ENCODE measurements at places on chromosomes 7 and 10.
A peak's percentile ranks its signal among the peaks of the same experiment; 100 is the strongest.

DNA sequence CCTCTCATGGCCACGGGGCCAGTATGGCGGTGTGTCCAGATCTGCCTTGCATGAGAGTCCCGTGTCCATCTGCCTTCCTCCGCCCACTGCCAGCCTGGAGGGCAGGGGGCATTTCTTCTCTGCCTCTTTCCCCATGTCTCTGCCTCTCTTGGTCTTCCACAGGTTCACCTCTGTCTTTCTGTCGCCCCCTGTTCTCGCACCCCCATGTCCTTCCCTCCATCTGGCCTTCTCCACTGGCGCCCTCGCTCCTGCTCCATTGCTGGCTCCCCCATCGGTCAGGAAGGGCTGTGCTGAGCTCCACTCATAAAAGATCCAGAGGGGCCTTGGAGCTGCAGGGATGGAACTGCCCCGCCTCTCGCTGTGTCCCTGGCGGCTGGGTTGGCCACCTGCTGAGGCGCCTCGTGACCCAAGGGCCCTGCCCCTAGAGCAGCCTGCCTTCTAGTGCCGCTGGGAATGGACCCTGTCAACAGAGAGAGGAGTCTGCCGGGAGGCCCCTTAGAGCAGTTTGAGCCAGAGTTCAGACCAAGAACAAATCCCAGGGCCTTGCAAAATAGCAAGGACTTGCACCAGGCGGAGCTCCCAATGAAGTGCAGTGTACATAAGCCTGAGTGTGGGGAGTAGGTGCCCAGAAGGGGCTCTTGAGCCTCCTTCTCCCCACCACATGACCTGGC, 42.0 kb downstream of the GOLGA7B start:
- DNase-seq, result no peak

DNA sequence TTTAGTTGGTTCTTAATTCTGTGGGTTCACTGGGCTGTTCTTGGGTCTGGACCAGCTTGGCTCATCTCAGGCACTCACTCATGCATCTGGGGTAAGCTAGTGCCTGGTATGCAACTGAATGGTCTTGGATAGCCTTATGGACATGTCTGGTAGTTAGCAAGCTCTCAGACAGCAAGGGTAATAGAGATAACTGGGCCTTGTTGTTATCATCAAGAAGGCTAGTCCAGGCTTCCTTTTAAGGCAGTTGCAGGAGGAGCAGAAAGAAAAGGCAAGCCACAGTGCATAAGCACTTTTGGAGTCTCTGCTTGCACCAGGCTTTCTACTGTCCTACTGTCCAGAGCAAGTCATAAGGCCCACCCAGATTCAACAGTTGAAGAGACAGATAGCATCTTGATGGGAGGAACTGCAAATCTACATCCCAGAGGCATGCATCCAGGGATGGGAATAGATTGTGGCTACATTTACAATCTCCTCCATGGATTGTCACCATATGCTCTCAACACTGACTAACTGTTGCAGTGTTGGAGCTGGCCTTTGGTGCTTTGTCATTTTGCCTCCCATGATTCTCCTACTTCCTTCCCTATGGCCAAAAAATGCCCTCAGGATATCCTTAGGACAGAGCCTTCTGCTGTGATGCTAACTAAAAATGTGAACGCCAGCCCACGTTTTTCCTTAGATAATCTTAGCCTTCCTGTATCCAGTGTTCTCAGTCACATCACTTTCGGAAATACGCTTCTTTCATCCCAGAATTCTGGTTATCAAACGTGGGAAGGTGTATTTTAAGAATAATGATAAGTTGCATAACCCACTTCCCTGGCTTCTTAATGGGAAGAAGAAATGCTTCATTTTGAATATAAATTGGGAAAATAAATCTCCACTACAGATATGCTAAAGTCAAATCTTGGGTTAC, 3.6 kb downstream of the GIMAP4 start:
- DNase-seq, result no peak

DNA sequence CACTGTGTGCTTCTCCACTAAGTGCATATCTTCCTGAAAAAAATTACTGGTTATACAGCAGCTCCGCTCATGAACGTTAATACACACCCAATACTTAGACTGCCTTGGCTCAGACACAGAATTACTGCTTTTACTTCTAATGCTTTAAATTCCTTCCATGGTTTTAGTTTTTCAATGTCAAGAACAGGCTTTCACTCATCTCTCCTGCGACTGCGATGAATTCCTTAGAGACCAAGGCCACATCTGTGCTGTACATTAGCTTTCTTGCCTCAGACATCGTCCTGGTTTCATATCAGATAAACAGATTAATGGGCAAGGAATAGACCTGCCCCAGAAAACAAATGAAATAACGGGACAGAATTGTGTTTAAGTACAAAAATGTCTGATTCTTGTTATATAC, 120.2 kb downstream of the CYP26A1 start:
- DNase-seq, result no peak

DNA sequence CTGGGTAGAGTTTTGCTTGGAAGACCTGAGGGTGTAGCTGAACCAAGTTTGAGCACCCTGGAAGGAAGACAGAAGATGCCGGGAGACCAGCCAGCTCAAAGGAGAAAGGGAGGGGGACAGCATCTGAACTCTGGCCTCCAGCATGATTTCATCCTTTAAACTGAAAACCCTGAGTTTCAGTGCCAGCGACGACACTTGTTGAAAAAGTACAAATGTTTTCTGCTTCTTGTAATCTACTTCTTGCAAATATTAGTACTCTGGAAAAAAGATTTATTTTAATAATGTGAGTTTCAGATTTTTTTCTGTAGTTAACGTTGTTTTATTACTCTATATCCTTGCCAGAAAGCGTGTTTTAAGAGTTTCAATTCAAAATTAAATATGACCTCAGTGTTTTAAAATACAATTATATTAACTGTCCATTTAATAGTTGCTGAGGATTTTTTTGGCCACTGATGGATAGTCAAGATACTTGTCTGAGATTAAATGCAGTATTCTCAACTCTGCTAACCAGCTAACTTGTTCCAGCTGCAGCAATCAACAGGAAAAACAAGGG, 227.7 kb downstream of the MGMT start:
- DNase-seq, result no peak

DNA sequence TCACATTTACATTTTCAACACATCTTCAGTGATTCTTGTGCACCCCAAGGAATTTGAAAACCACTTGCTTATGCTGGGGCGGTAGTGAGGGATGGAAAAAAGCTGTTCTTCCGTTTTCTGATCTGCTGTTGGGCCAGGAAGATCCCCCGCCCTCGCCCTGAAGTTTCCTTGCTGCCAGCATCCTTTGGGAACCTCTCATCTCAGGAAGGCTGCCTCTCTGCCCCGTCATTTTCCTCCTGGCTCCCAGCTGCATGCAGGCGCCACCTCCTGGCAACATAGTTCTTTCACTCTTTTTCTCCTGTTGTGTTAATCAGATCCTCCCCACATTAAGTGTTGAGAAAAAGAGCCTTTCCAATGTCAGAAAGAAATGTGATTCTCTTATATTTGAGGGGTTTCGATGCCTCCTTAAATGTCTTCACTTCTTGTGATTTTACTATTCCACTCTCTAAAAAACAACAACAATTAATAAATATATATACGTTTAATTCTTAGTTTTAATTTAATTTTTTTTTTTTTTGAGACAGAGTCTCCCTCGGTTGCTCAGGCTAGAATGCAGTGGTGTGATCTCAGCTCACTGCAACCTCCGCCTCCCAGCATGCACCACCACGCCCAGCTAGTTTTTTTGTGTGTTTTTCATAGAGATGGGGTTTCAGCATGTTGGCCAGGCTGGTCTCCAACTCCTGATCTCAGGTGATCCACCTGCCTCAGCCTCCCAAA, 122.9 kb downstream of the RALA start:
- DNase-seq, result peak; percentile 77

- DNase-seq, result no peak
Measured at GRCh38 chr7:37265006-37265405, 183.7 kb downstream of the ELMO1 start.

DNA sequence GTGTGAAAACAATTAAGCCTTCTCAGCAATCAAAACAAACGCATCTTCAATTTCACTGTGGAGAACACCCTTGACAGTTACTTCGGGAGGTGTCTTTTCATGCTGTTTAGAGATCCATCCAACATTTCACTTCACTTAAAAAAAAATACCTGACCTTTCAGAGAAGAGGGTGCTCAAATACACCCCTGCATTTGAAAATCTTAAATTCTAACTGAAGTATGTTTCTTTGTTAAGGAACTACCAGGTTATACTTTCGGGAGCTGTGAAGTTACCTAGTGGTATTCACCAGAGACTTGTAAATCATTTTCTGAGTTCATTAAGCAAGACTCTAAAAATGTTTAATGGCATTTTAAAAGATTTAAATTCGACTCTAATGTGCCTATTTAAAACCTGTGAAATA, 38.8 kb downstream of the CNPY1 start:
- no peak for DNase-seq

GRCh38 chr10:14543904-14544210, 213.1 kb upstream of the FRMD4A start:
- DNase-seq, result no peak

DNA sequence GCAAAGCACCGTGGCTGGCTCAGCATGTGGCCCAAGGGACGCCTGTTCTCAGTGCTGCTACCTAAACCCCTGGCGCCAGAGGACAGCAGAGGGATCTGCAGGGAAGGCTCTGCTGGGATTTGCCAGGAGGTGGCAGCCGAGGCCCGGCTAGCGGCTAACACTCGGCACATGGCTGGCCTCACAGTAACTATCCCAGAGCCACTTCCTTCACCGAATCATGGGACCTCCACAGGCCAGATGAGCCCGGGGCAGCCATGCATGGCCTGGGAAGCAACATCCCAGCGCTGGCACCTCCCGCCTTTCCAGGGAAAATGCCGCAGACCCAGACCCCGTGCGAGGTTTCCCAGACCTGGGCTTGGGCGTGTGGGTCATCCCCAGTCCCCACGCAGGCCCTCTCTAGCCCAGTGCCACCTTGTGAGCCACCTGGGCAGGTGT, 36.4 kb downstream of the DPYSL4 start:
- DNase-seq, result peak; percentile 40

- DNase-seq, result no peak
Measured at GRCh38 chr7:143394068-143394467, 12.9 kb downstream of the ZYX start.

GRCh38 chr7:103857435-103857834, 132.0 kb downstream of the RELN start:
- peak; percentile 98 for DNase-seq

GRCh38 chr7:2757904-2758672, 70.1 kb downstream of the AMZ1 start:
- peak; percentile 44 for DNase-seq

- no peak for DNase-seq
Measured at GRCh38 chr7:68642727-68643126, 955.5 kb upstream of the AUTS2 start.

- no peak for DNase-seq
Measured at GRCh38 chr10:13587391-13587790, 626 bp downstream of the PRPF18 start.

- DNase-seq, result no peak
Measured at GRCh38 chr10:112210666-112211065, 27.1 kb upstream of the GPAM start.

DNA sequence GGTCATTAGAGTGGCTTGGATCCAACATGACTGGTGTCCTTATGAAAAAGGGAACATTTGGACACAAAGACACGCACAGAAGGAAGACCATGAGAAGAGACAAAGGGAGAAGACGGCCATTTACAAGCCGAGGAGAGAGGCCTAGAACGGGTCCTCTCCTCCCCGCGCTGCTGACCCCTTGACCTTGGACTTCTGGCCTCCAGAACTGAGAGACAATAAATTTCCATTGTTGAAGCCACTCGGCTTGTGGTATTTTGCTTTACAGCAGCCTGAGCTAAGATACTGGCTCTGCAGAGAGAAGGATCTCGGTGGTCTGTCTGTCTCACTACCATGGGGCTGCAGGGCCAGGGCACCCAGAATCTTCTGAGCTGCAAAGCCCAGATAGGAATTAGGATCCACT, 38.1 kb upstream of the ECHDC3 start:
- DNase-seq, result no peak

DNA sequence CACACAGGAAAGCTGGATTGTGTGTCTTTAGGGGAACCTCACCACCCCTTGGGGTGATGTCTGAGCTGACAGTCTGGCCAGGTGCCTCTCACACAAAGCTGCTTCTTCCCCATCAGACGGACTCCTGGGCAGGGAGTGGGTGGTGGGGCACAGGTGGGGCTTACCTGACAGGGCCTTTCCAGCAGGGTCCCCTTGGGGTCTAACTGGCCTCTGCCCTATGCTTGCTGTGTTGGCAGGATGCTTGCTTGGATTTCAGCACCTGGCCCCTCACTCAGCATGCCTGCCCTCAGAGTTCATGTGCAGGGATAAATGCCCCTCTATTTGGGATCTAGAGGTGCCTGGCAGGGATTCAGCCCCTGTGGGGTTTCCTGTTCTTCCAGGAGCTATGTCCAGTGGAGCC, 496.9 kb upstream of the ZMIZ1 start:
- no peak for DNase-seq

DNA sequence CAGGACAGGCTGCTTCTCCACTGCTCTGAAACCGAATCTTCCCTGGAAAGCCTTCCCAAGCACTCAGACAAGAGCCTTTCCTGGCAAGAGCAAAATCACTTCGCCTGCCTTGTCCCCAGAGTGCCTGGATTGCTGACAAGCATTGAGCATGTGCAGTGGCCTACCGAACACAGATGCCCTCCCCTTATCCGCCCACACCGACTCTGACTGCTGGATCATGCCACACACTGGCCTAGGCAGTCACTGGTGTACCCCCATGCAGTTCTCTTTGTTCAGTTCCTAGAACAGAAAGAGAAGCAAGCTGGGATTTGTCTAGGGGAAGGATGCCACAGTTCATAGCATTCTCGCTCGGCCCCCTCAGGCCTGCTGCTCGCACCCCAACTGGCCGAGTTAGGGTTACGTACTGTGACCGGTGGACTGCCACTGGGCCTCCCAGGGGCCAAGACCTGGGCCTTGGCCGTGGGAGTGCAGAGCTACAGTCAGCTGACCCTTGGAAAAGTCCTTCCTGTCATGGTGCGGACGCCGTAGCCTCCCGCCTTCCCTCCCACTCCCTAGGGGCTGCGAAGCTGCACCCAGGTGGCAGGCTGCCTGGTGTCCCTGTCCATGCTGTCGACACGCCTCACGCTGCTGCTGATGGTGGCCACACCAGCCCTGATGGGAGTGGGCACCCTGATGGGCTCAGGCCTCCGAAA, 6.9 kb downstream of the ABCB8 start:
- DNase-seq, result no peak

GRCh38 chr10:101778781-101779543, 3.0 kb upstream of the FGF8 start:
- no peak for DNase-seq

GRCh38 chr7:149879766-149880637, 6.2 kb downstream of the ATP6V0E2 start:
- peak; percentile 79 for DNase-seq

- DNase-seq, result no peak
Measured at GRCh38 chr7:43758822-43759683, 573 bp downstream of the BLVRA start.

- peak; percentile 86 for DNase-seq
Measured at GRCh38 chr10:78861529-78862327, 207.0 kb upstream of the ZMIZ1 start.
